ENCODE measurements at places on chromosomes 5 and 9. TPM values are rescaled to one million over a fixed set of nuclear protein-coding genes. Genes with fewer than 3 reads are reported as not detected.

- no peak for DNase-seq
Observed at GRCh38 chr5:178396796-178397720, 164.5 kb upstream of the PHYKPL start.

Gene CBY3
- not detected for total RNA-seq

GRCh38 chr5:40981420-40981819, 72.1 kb downstream of the C7 start:
- no peak for DNase-seq

DNA sequence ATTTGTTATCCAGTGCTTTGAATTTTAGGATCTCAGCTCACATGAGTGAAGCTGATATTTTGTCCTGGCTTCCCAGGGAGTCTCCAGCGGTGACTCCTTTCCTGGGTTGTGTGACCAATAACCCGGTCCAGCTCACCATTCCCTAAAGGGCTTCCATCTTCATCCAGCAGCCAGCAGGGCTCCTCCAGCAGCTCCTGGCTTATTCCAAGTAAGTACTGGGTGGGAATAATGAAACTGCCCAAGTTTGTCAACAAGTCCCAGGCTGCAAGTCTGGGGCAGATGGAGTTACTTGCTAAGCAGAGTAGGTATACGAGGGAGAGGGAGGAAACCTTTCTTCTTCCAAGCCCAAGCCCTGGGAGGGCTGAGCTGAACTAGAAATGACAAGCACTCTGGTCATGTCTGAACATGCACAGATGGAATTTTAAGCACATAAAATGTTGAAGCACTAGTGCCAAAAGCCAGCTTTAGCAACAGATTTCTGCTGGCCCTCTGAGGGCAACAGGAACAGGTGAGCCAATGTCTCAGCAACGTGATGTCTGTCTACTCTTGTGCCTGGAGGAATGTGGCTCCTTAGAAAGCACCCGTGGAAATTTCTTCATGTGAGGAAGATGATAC, 153.7 kb upstream of the DAPK1 start:
- DNase-seq, result no peak

DNA sequence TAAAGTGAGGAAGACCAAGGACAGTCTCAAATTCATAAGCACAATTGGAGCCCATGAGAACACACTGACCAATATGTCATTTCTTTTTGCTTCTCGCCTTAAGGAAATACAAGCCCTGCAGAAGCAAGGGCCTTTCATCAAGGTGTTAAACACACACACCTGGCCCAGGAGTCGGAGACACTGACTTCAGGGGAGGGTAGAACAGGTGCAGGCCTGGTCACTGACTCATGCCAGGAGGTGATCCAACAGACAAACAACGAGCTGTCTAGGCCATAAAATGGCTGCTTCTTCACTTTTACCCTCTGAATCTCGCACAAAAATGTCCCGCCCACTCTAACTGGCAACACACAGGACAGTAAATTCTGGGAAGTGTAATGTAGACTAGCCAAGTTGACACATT, 62.7 kb downstream of the RGMB start:
- no peak for DNase-seq

- DNase-seq, result no peak
Observed at GRCh38 chr5:100905259-100905914, 2.3 kb upstream of the ST8SIA4 start.

GRCh38 chr5:33468775-33469435, 28.1 kb downstream of the TARS1 start:
- DNase-seq, result no peak

Gene SLC34A1
- not detected for total RNA-seq

GRCh38 chr9:86925686-86926085, 21.6 kb downstream of the GAS1 start:
- no peak for DNase-seq

DNA sequence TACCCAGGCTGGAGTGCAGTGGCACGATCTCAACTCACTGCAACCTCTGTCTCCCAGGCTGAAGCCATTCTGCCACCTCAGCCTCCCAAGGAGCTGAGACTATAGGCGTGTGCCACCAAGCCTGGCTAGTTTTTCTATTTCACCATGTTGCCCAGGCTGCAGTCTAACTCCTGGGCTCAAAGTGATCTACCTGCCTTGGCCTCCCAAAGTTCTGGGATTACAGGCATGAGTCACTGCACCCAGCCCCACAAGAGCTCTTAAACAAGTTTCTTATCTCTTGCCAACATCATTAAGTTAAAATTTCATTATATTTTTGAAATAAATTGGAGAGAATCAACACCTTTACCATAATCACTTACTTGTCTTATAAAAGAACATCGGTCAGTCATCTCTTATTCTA, 280.3 kb downstream of the ARHGEF28 start:
- DNase-seq, result no peak

Gene GPRIN1
- total RNA-seq, result 0.70 TPM

Gene CDKN2B-AS1
- total RNA-seq, result 0.80 TPM

Gene ORM2
- total RNA-seq, result not detected

GRCh38 chr5:139660923-139661814, 13.0 kb downstream of the CXXC5 start:
- peak; percentile 92 for DNase-seq

DNA sequence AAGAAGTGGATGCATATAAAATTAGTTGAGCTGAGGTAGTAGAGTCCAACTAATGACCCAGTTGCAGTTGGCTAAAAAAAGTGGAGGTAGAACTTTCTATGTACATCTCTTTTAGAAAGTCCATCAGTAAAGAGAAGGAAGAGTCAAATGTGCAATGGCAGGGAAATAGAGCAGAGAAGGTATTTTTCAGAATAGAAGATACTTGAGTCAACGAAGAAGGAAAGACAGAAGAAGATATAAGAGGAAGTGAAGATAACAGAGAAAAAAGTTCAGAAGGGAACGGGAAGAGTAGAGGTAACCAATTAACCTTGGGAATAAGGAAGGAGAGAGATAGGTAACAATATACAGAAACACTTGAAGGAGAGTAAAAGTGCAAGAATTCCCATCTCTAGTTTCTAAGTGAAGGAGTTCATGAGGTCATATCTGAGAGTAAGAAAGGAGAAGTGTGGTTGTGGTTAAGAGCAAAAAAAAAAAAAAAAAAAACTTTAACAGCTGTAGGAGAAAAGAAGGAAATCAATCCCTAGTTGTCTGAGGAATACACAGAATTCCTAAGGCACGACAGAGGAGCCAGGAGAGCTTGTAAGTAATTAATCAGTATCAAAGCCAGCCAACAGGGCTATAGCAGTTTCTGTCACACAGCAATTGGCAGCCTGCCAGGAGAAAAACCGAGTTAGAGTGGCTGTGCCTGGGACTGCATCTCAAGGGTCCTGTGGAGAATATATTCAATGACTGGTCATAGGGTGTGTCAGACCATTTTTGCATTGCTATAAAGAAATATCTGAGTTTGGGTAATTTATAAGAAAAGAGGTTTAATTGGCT, 61.0 kb downstream of the ARL15 start:
- DNase-seq, result no peak

- no peak for DNase-seq
Observed at GRCh38 chr5:37478121-37478894, 99.2 kb downstream of the WDR70 start.

Gene TRIP13
- total RNA-seq, result 1.7 TPM

GRCh38 chr9:106286249-106286648, 576.7 kb upstream of the ZNF462 start:
- DNase-seq, result no peak

DNA sequence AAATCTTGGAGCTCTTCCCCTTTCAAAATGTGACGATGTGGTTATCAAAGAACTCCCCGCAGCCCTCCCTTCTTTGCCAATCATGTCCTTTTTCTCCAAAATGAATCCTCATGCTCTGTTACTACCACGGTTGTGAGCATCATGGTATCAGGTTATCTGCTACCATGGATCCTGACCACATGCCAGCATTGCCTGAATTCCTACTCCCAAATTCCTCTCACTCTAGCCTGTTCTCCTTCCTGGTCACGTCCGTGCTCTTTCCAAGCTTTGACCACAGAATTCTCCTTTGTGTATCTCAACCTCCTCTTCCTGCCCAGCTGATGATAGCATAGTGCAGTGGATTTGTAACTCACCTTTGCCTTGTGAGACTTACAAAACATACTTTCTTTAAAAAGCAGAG, 59.5 kb upstream of the FBXL7 start:
- no peak for DNase-seq

Gene HARS2
- 21.3 TPM for total RNA-seq

GRCh38 chr5:55855509-55855908, 4.4 kb downstream of the IL31RA start:
- no peak for DNase-seq

Gene TPRN
- total RNA-seq, result 16.6 TPM

- no peak for DNase-seq
Observed at GRCh38 chr9:134477342-134477925, 151.2 kb downstream of the RXRA start.

Gene SH3GL2
- total RNA-seq, result 5.9 TPM

- DNase-seq, result no peak
Observed at GRCh38 chr5:78795757-78796156, 147.2 kb upstream of the LHFPL2 start.

DNA sequence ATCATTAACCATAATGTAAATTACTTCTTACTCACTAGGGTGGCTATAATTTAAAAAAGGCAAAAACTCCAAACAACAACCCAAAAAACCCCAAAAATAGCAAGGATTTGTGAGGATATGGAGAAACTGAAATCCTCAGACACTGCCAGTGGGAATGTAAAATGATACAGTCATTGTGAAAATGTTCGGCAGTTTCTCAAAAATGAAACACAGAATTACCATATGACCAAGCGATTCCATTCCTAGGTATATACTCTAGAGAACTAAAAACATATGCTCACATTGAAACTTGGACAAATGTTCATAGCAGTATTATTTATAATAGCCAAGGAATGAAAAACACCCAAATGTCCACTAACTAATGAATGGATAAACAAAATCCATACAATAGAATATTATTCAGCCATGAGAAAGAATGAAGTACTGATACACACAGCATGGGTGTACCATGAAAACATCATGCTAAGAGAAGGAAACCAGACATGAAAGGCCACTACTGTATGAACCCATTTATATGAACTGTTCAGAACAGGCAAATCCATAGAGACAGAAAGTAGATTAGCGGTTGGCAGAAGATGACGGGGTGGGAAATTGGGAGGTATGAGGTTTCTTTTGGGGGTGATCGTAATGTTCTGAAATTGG, 119.1 kb downstream of the MAPKAP1 start:
- no peak for DNase-seq
